ENCODE measurements at places on chromosomes 11 and 22.

GRCh38 chr11:133814588-133815100, 30.7 kb downstream of the SPATA19 start:
- DNase-seq = no peak

DNA sequence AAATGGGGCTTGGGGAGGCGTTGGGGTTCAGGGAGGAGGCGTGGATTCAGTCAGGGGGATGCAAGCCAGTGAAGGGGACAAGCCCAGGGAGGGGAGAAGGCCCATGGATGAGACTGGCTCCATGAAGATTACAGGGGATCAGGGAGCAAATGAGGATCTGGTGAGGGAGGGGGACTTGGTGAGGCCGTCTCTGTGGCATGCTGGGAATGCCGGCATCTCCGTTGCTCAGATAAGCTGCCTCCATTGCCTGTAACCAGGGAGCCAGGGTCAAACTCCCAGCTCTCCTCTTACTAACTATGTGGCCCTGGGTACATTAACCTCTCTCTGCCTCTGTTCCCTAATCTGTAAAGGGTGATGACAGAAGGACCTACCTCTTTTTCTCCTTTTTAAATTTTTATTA, 38.7 kb downstream of the TPBGL start:
- no peak for DNase-seq

DNA sequence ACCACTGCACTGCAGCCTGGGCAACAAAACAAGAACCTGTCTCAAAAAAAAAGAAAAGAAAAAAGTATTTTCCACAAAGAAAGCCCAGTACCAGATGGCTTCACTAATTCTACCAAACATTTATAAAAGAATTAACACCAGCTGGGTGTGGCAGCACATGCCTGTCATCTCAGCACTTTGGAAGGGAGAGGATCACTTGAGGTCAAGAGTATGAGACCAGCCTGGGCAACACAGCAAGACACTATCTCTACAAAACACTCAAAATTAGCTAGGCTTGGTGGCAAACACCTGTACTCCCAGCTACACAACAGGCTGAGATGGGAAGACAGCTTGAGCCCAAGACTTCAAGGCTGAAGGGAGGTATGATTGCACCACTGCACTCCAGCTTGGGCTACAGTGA, 20.1 kb downstream of the RSF1 start:
- DNase-seq = no peak

DNA sequence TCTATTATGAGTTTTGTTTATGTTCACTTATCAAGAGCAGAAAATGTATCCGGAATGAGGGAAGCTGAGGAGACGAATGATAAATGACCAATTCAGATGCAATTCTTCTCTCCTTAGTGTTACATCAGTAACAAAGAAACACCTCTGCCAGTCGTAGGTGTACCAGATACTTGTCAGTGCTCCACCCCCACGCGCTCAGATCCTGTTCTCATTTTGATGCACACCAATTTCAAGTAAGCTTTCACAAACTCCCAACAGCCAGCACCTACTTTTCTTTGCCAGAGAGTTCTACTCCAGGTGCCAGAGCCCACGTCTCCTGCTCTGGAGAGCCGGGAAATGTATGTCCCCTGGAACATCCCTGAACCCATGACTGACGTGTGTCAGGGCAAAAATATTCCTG, 43.7 kb downstream of the OR8B12 start:
- no peak for DNase-seq

DNA sequence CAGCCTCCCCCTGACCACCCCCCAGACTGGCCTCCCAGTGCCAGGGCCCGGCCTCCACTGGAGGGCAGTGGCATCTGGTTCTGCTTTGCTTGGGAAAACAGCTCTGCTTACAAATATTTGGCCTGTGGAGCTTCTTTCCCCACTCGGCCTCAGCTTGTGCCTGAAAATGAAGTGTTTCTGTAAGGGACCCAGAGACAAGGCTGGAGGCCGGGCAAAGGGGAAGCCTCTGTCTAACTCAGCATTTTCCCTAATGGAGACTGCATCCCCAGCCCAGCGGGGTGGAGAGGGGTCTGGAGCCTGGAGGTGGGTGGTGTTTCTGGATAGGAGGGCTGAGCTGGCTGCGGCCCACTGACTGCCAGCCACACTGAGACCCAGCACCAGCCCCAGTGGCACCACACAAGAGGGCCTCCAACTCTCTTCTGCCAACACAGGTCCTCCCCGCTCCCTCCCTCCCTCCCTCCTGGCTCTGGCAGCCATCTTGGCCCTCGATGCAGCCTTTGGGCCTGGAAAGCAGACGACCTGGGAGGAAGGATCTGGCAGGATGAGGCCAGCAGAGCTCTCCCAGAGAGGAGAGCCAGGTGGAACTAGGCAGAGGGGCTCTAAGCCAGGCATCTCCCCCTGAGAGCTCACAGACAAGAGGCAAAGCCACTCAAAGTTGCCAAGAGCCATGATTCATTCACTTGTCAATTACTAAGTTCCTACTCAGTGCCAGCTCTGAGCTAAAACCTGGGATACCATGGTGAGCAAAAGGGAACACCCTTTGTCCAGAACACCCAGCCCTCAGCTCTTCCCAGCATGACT, 77.1 kb upstream of the CD82 start:
- no peak for DNase-seq

GRCh38 chr11:16610738-16611388, 127.6 kb upstream of the C11orf58 start:
- DNase-seq = no peak

DNA sequence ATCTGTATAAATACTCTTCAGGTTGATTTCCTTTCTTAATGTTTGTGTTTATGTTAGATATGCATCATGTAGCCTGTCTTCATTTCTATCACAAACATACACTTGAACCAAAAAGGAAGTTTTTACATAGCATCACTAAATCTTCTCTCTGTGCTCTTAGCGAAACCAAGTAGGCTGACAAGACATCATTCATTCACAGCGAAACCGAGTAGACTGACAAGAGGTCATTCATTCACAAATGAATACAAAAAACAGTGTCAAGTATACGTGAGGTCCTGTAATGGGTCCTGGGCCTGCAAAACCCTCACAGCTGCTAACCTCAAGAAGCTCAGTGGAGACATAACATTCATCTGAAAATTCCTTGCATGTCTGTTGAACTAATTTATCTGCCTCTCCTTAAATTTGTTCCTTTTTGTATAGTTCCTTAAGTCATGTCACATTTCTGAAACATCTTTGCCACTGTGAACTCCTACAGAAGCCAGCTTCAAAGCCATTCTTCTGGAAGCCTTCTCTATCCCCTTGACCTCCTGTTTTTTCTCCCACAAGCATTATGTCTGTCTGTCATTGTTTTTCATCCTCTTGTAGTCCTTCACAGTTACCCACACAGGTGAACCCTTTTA, 9.8 kb upstream of the HBE1 start:
- DNase-seq = no peak

Data from T follicular helper cell (primary cell).